Cardiac muscle cell (in vitro differentiated cells and primary cell): ENCODE measurements at places on chromosomes 5 and 9. TPM values are rescaled to one million over a fixed set of nuclear protein-coding genes. Genes with fewer than 3 reads are reported as not detected.

- DNase-seq = no peak
These were observed 202.4 kb downstream of the SMARCA2 start for GRCh38 chr9:2217540-2217939.

The AGXT2 gene
- 0.07 TPM in 1 of 2 replicates, not detected in the other for total RNA-seq

- DNase-seq = no peak
These were observed 56.3 kb upstream of the MTMR12 start for GRCh38 chr5:32369032-32369431.

DNA sequence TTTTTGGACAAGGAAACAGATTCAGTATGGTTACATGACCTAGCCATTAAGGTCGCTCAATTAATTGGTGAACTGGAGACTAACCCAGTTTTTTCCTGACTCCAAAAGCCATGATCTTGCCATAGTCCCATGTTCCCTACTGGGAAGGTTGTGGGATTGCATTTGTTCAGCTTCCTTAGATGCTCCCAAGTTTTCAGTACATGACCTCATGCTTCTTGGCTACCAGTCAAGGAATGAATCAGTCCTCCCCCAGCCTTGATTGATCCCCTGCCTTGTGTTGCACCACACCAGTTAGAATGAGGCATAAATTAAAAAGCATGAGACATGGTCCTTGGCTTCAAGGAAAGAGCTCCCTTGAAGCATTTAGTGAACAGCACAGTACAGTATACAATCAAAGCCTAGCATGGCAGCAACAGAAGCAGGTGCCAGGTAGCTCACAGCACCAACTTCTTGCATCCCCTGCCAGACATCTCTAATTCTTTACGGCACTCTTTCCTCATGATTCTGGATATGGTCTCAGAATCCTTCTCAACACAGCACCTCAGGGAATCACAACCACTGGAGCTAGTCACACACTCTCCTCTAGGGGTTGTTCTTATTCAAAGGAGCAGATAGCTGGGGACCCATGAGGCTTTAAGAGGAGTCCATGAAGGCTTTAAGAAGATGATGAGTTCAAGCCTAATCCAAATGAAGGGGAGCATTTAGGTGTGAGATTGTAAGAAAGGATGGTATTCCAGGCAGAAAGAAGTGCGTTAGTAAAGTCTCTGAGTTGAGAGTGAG lies 295.5 kb upstream of the CLINT1 start:
- no peak for DNase-seq

The PCDHA13 gene
- total RNA-seq = 2.1 and 2.3 TPM in 2 replicates

DNA sequence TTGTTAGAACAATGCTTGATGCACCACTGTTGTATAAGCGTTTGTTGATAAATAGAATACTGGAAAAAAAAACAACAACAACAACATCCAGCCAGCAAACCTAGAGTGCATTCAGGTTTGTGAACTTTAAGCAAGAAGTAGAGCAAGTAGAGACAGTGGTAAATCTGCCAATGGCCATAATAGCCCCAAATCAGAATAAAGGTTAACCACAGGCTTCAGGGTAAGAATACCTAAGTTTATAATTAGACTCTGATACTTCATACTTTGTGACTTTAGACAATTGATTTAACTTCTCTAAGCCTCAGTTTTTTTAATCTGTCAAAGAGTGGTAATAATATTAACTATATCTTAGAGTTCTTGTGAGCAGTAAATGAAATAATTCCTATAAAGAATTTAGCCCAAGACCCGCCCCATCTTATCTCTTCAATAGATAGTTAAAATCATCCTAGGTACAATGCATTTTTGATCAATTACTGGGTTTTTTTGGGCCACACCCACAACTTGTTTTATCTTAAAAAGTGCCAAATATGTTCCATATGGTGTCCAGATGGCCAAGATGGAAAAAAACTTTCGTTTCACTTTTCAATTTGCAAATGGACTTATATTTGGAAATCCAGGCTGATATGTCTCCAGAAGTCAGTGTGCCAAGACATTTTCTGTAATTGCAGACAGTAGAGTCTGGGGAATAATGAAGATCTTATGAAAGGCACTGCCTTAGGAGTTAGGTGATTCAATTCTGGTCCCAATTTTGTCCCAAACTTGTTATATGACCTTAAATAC lies 24.5 kb upstream of the DPYSL3 start:
- no peak for DNase-seq

- DNase-seq = no peak
These were observed 181.1 kb upstream of the ELAVL2 start for GRCh38 chr9:24007185-24007584.

- DNase-seq = no peak
These were observed 303.5 kb downstream of the TRIM32 start for GRCh38 chr9:116990592-116990991.

- DNase-seq = no peak
These were observed 102.1 kb downstream of the COL23A1 start for GRCh38 chr5:178487911-178488600.

The NIPAL4 gene
- 0.18 and 0.36 TPM in 2 replicates for total RNA-seq

- no peak for DNase-seq
These were observed 124.0 kb downstream of the GNAQ start for GRCh38 chr9:77907585-77907984.

The PCDHB12 gene
- total RNA-seq = 9.5 and 17.7 TPM in 2 replicates

DNA sequence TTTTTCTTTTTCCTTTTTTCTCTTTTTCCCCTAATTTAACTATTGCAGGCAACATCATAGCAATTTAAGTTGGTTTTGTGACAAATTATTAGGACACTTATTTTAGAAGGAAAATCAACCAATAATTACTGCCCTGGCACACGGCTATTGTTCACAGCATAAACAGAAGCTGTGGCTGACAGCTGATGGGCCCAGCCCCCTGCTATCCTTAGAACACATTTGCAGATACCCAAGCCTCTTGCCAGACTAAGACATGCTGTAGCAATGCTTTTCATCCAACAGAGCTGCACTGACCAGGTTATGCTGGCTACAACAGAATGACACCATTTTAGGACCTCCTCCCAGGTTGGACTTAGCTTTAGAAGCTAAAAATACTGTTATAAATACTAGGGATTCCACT lies 852.7 kb upstream of the DMAC1 start:
- no peak for DNase-seq

DNA sequence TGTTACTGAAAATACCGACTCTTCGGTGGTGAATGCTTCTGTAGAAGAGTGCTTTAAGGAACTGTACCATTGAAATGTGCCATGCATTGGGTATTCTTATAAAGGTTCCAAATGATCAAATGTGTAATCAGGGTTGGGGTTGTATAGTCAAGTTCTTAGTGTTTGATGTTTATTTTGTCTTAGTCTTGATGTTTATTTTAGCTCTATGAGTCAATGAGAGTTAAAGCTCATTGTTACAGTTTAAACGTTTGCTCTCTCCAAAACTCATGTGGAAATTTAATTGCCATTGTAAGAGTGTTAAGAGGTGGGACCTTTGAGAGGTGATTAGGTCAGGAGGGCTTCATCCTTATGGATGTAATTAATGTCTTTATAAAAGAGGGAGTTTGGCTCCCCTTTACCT lies 153.0 kb downstream of the FER start:
- no peak for DNase-seq

GRCh38 chr9:9045072-9045471 lies 1245.5 kb upstream of the DMAC1 start:
- DNase-seq = no peak
